NCI-H1092 (cell line): ENCODE measurements at places on chromosomes 16 and 17.

GRCh38 chr16:83021746-83022145, 395.0 kb downstream of the CDH13 start:
- DNase-seq: no peak

DNA sequence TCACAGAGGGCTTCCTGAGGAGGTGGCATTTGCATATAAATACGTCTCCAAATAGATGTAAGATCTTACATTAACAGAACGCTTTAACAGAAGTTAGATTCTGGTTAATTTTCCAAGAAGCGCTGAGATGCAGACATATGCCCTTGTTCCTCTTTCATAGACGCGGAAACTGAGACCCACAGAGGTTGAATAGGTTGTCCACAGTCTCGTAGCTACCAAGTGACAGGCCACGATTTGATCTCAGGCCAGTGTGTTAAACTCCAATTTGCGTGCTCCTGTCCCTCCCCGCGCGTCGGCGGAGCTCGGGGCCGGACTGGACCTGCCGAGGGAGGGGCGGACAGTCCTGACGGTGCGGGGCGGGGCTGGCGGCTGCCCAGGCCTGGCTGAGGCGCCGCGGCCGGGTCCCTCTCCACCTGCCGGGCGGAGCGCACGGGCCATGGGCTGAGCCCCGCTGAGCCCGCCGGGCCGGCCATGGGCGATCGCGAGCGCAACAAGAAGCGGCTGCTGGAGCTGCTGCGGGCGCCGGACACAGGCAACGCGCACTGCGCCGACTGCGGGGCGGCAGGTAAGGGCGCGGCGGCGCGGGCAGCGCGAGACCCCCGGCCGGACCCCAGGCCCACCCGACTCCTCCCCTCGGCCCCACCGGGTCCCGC, at the start of gene ADAP2:
Gene ADAP2, plus strand, starts transcription at position 402 of the 653 bp plus-strand sequence. Its CDS starts 70 bp downstream, at position 472.
- no peak for DNase-seq

GRCh38 chr17:36885153-36885735, 52.0 kb upstream of the LHX1 start:
- DNase-seq: no peak

DNA sequence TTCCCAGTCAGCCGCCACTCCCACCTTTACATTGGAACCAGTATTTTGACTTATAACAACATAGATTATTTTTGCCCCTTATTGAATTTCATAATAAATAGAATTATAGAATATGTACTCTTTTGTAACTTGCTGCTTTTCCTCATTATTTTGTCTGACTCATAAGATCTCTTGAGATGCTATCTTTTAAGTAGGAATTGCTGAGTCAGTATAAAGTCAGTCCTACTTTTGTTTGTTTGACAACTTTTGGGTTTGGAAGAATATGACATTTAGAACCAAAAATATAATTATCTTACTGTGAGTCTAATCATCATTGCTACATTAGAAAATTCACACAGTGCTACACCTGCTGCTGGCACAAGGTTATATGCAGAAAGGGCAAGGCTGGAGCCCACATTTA, 69.7 kb downstream of the STXBP4 start:
- no peak for DNase-seq

DNA sequence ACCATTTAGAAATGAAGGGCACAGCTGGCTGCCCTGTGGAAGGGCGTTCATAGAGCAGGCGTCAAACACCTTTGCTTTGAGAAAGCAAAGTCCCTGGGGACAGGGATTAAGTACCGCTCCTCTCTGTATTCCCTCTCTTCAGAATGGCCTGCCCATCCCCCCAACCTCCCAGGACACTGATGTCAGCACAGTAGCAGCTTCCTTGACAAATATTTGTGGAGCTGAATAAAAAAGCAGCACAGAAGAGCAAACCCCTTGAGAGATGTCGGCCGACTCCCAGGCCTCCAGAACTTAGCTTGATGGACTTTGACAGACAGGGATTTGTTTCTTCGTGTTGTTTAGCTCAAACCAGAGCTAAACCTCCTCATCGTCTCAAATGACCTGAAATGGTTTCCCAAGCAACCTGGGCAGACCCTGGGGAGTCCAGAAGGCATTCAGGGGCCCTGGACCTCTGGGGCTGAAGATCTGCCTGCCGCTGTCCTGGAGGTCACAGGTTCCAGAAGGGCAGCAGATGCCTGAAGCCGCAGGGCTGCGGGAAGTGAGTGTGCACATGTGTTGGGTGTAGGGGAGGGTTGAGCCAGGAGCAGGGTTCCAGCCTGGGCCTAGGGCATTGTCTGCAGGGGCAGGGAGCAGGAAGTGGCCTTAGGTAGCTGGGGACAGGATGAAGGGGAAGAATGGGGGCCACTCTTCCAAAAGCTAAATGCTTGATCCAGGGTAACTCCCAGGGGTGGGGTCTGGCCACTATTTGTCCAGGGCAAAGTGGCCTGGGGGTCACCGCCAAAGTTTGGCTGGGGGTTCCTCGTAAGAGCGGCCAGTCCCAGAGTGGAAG, 42.3 kb upstream of the NKD1 start:
- DNase-seq: no peak

- DNase-seq: no peak
Observed at GRCh38 chr17:4881761-4882555, 17.4 kb upstream of the C17orf107 start.

DNA sequence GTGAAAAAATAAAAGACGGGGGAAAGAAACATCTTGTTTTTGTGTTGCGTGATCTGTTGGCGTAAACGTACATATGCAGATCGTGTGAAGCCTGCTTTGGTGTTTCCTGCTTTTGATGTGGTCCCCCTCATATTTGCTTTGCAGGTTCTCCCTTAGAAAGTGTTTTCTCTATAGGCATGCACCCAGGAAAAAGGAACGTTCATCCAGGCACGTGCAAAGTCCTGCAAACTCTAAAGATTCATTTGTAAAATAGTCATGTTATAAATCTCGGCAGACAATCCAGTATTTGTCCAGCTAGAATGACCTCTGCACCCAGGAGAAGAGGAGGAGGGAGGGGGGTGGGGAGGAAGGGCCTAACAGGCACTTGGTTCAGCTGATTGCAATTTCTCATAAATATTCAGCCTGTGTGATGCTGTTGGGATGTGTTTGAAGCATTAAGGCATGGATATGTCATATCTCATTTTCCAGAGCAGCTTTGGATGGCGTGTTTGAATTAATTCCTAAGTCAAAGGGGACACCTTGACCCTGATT, 40.3 kb upstream of the DDX52 start:
- DNase-seq: no peak

DNA sequence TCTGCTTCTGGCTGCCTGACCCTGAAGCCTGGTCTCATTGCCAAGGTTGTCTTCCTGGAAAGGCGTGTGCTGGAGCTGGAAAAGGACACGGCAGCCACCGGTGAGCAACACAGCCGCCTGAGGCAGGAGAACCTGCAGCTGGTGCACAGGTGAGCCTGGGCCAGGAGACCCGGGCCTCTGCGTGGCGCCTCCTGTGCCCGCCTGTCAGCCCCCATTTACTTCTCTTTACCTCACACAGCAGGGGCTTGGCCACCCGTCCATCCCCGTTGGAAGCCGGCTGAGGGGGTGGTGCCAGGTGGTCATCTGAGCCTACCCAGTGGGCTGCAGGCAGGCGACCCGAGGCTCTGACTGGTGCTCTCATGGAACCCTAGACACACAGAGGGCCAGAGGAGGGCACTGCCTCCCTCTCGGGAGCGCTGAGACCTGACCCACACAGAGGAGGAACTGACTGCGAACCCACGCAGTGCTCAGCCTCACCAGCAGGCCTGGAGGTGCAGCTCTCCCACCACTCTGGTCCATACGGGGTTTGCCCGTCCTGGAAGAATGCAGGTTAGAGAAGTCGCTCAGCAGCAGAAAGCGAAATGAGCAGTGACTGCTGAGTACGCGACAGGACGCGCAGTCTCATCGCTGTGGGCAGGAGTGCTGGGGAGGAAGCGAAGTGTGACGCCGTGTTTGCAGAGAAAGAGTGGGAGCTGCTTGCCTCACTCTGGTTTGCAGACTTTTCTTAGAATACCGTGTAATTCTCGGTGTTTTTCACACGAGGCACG, 21.9 kb upstream of the CAPN15 start:
- no peak for DNase-seq

DNA sequence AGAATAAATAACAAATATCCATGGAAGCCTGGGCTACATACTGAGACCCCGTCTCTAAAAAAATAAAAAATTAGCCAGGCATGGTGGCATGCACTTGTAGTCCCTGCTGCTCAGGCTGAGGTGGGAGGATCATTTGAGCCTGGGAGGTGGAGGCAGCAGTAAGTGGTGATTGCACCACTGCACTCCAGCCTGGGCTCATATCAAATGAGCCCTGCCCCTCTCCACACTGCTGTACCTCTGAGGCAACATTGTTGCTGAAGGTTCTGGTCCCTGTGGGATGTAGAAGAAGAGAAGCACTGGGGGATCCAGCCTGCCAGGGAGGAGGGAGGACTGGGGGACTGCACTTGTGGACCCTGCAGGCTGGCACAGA, 11.4 kb upstream of the ARHGAP23 start:
- DNase-seq: no peak

DNA sequence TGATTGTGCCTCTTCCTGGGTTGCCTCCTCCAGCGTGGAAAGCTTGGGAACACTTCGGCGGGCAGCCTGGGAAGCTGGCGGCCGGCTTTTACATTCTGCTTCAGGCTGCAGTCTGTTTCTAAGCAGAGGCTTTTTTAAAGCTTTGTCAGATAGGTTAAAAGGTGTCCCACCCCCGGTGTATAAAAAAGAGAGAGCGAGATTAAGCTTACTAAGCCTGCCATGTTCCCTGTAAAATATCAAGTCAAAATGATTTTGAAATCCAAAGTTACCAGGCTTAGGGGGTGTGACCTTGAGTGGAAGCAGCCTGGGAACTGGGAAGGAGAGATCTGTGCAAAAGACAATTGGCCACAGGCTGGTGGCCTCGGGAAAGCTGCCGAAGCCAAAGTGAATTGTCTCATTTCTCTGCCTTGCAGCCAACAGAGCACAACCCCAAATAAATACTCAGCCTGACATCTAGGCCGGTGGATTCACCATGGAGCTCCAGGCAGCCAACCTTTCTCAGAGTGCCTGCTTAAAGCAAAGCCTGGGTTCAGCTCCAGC, 254.5 kb downstream of the FTO start:
- DNase-seq: no peak

GRCh38 chr16:88087517-88087877, 136.3 kb downstream of the BANP start:
- DNase-seq: no peak

- no peak for DNase-seq
Observed at GRCh38 chr16:15873301-15873700, 15.1 kb downstream of the CEP20 start.

DNA sequence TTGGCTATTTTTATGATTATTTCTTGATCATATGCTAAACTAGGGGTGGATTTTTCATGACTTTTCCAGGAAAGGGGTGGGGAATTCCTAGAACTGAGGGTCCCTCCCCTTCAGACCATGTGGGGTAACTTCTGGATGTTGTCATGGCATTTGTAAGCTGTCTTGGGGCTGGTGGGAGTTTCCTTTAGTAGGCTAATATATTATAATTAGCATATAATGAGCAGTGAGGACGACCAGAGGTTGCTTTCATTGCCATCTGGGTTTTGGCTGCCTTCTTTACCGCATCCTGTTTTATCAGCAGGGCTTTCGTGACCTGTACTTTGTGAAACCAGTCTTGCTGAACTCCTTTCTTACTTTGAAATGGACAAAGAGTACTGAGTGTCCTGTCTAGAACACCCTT, 40.4 kb upstream of the ABCA5 start:
- DNase-seq: no peak

- no peak for DNase-seq
Observed at GRCh38 chr17:75980188-75981018, 1.4 kb downstream of the TEN1 start.

GRCh38 chr16:68948230-68948910, 105.0 kb downstream of the TANGO6 start:
- DNase-seq: no peak

GRCh38 chr17:41004397-41004796, 4.5 kb downstream of the KRTAP3-1 start:
- DNase-seq: no peak

DNA sequence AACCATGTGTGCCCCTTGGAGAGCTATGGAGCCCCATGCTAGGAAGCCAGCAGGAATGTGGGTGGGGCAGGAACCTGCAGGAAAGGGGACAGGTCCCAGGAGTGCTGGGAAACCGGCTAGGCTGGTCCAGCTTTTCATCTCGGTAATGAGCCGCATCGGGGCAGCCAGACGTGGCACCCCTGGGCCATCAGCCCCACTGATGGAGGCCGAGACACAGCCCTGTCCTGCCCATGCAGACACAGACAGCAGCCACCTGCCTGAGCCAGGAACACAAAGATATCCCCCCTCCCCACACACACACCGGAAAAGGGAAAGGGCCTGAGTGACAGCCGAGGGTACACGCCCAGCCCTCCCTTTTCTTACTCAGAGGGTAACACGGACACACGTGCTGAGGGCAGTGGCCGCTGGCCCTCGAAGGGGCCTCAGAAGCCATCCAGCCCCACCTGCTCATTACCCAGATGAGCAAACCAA, 18.1 kb downstream of the PPL start:
- no peak for DNase-seq

DNA sequence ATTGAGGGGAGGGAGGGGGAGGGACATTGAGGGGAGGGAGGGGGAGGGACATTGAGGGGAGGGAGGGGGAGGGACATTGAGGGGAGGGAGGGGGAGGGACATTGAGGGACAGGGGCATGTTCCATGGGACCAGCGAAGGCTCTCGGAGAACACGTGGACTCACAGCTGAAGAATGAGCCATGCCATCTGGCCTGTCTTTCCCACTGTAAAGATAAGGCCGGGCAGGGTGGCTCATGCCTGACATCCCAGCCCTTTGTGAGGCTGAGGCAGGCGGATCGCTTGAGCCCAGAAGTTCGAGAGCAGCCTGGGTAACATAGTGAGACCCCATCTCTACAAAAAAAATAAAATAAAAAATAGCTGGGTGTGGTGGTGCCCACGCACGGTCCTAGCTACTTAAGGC, 32.5 kb downstream of the RPH3AL start:
- DNase-seq: no peak

DNA sequence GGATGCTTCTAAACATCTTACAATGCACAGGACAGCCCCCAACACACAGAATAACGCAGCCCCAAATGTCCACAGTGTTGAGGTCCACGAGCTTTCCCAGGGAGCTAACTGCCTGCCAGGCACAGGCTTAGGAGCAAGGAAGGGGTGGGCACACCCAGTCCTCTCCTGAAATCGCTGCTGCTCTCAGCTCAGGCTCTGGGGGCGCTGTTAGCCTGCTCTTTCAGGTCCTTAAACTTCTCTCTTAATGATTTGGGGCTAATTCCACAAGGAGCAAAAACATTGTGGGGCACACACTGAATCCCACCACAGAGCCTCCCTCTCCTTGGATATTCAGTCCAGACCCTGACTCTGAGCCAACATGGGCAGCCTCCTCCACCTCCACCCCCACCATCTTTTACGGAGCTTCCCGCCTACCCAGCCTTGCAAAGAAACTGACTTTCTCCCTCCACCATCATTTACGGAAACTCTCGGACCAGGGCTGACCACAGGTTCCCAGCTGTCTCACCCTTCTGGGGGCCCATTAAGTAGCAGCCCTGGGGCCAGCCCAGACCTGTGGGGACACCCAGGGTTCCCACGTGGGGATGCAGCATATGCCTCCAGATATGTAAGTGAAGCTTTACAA, 1.1 kb downstream of the CD300H start:
- DNase-seq: peak; percentile 5
